ENCODE measurements at places on chromosomes 4 and X. TPM values are rescaled to one million over a fixed set of nuclear protein-coding genes. Genes with fewer than 3 reads are reported as not detected.

Gene CENPVL2
- total RNA-seq = not detected

Gene LRP2BP
- total RNA-seq = 2.0 TPM

Gene SRPX2
- total RNA-seq = 14.8 TPM

Gene IL21
- total RNA-seq = not detected

Gene SSX2B
- not detected for total RNA-seq

Gene EGF
- 22.5 TPM for total RNA-seq

Gene RNF128
- total RNA-seq = 12.2 TPM

Gene TMEM35A
- total RNA-seq = not detected

Gene LIMCH1
- total RNA-seq = 55.8 TPM

Gene MAGEA10
- total RNA-seq = not detected

Gene TBX22
- total RNA-seq = not detected

DNA sequence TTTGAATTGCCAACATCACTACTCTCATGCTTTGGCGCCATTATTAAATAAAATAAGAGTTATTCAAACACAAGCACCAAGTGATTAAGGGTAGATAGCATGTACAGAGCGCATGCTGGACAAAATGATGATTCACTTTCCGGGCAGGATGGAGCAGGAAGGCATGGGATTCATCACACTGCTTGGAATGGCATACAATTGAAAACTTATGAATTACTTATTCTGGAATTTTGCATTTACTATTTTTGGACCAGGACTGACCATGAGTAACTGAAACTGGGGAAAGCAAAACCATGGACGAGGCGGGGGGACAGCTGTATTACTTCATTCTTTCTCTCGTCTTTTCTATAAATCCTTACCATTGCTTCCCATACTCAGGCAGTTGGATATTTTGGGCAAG, 28.5 kb upstream of the FGF5 start:
- H3K4me3 ChIP-seq = no peak overlapping the region
- no peaks in the 10 kb centered on the region for H3K4me1 ChIP-seq

- no peak for DNase-seq
- H3K4me1 ChIP-seq = peaks cover under 1% of the 10 kb centered on the region
- H3K27ac ChIP-seq = no peak overlapping the region
- no peaks in the 10 kb centered on the region for H3K27me3 ChIP-seq
- H3K4me3 ChIP-seq = no peak overlapping the region
- H3K36me3 ChIP-seq = no peaks in the 10 kb centered on the region
These were observed 4.6 kb upstream of the AREG start for GRCh38 chr4:74440356-74440755.

GRCh38 chrX:140822184-140822583, 112.6 kb downstream of the LINC00632 start:
- no peaks in the 10 kb centered on the region for H3K27me3 ChIP-seq
- H3K4me1 ChIP-seq = no peaks in the 10 kb centered on the region
- no peaks in the 10 kb centered on the region for H3K36me3 ChIP-seq
- no peak overlapping the region for H3K4me3 ChIP-seq

GRCh38 chr4:121686255-121686654, 10.5 kb downstream of the ANXA5 start:
- H3K36me3 ChIP-seq = peaks cover 44% of the 10 kb centered on the region
- no peak overlapping the region for H3K27ac ChIP-seq
- H3K27me3 ChIP-seq = no peaks in the 10 kb centered on the region
- H3K4me3 ChIP-seq = no peak overlapping the region
- H3K4me1 ChIP-seq = peaks cover 25% of the 10 kb centered on the region

GRCh38 chrX:92232182-92232581, 453.0 kb downstream of the PCDH11X start:
- H3K4me1 ChIP-seq = no peaks in the 10 kb centered on the region
- DNase-seq = no peak
- H3K27ac ChIP-seq = no peak overlapping the region

- H3K27me3 ChIP-seq = no peaks in the 10 kb centered on the region
- H3K4me3 ChIP-seq = no peak overlapping the region
- H3K27ac ChIP-seq = no peak overlapping the region
- H3K4me1 ChIP-seq = no peaks in the 10 kb centered on the region
These were observed 16.1 kb upstream of the IQCM start for GRCh38 chr4:149831656-149832208.

DNA sequence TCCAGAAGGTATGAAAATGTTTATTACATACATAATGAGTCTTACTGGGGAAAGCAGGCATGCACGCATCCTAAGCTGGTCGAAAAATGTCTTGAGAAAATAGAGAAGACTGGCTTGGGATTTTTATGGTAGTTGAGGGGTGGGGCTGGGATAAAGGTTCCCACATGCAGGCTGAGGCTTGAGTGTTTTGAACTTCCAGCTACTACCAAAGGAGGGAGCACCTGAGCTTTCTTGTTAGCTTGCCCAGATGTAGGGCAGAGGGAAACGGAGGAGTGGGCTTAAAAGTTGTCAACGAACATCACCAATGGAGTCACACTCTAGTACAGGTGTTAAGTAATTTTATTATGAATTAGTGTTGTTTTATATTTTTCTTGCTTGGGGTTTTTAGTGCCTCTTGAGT, 39.6 kb upstream of the SRPX start:
- no peak for DNase-seq
- H3K27ac ChIP-seq = no peak overlapping the region
- H3K36me3 ChIP-seq = no peaks in the 10 kb centered on the region
- no peaks in the 10 kb centered on the region for H3K27me3 ChIP-seq
- H3K4me1 ChIP-seq = no peaks in the 10 kb centered on the region

GRCh38 chr4:14315129-14315528, 687.2 kb upstream of the CPEB2 start:
- H3K4me1 ChIP-seq = no peaks in the 10 kb centered on the region
- H3K4me3 ChIP-seq = no peak overlapping the region
- no peaks in the 10 kb centered on the region for H3K36me3 ChIP-seq
- H3K27ac ChIP-seq = no peak overlapping the region
- no peak for DNase-seq
- H3K27me3 ChIP-seq = no peaks in the 10 kb centered on the region

DNA sequence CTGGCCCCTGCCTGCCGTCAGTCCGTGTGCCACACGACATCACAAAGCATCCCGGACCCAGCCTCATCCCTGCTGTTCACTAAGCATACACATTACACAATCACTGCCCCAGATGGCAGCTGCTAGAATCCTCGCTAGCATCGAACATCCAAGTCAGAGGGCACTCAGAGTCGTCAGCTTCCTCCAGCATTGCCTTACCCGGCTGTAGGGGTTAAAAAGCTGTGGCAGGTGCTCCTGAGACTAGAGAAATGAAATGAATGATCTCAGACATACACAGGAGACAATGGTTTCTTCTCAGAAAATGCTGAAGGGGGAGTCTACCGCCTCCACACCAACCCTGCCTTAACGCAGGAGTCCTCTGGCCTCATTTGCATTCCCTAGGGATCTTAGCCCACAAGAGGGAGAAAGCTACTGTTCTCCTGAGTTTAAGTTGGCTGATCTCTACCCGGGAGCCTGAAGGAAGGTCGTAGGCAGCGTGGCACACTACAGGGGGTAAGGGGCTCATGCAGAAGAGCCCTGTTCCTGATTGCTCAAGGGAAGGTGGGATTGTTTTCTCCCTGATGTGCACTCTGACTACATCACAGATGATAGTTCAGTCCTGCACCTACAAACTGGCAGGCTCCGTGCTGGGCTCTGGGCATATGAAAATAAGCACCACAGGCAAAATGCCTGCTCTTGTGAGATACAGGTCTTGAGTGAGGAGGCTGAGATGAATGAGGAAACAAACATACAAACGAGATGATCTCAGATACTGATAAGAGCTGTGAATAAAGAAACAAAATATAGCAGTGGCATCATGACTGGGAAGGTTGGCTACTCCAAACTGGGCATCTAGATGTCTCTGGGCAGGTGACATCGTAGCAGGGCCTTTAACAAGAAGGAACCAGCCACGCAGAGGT, 2.6 kb upstream of the KIAA0232 start:
- peak; percentile 58 for DNase-seq
- peak overlapping the region; percentile 93 for H3K27ac ChIP-seq
- no peak overlapping the region for H3K4me3 ChIP-seq
- no peaks in the 10 kb centered on the region for H3K36me3 ChIP-seq

GRCh38 chr4:75698963-75699228, 25.5 kb upstream of the USO1 start:
- peaks cover 12% of the 10 kb centered on the region for H3K4me1 ChIP-seq
- no peaks in the 10 kb centered on the region for H3K27me3 ChIP-seq
- peak overlapping the region; percentile 91 for H3K27ac ChIP-seq
- no peak for DNase-seq

- DNase-seq = no peak
- H3K27me3 ChIP-seq = no peaks in the 10 kb centered on the region
- H3K36me3 ChIP-seq = no peaks in the 10 kb centered on the region
- H3K4me1 ChIP-seq = peaks cover 17% of the 10 kb centered on the region
These were observed 101.7 kb downstream of the DCK start for GRCh38 chr4:71095141-71095540.

GRCh38 chrX:68732906-68733493, 85.5 kb downstream of the STARD8 start:
- H3K4me1 ChIP-seq = no peaks in the 10 kb centered on the region
- H3K27ac ChIP-seq = no peak overlapping the region
- H3K36me3 ChIP-seq = no peaks in the 10 kb centered on the region
- no peaks in the 10 kb centered on the region for H3K27me3 ChIP-seq

DNA sequence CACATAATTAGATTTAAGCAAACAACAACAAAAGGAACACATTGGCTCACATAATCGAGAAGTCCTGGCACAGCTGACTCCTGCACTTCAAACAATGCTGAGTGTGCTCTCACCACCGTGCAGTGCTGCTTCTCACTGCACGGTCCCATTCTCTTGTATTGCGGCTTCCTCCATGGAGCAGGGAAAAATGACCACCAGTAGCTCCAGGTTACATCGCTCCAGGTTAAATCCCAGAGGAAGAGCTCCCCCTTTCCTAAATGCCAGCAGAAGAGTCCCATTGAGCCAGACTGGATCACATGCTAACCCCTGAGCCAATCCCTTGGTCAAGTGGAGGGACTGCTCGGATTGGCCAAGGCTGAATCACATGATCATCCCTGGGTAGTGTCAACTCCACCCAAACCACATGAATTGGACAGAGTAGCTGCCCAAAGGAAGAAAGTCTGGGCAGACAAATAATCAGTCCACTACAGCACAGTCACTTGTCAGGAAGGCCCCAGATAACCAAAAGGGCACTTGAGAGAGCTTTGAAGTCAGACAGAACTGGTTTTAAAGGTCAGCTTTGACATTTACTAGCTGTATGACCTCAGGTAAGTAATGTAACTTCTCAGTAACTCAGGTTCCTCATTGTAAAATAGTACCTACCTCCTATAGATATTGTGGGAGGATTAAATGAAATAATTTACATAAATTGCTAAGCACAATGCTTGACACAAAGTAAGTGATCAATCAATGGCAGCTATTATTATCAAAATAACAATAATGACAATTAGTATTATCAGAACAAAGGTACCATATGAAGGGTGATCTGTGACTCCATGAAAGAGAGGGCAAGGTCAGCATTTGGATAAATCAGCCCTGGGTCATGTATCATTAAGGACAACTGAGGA, 14.3 kb downstream of the TEC start:
- no peaks in the 10 kb centered on the region for H3K4me1 ChIP-seq
- H3K27ac ChIP-seq = no peak overlapping the region
- no peaks in the 10 kb centered on the region for H3K27me3 ChIP-seq
- H3K4me3 ChIP-seq = no peak overlapping the region
- no peaks in the 10 kb centered on the region for H3K36me3 ChIP-seq

DNA sequence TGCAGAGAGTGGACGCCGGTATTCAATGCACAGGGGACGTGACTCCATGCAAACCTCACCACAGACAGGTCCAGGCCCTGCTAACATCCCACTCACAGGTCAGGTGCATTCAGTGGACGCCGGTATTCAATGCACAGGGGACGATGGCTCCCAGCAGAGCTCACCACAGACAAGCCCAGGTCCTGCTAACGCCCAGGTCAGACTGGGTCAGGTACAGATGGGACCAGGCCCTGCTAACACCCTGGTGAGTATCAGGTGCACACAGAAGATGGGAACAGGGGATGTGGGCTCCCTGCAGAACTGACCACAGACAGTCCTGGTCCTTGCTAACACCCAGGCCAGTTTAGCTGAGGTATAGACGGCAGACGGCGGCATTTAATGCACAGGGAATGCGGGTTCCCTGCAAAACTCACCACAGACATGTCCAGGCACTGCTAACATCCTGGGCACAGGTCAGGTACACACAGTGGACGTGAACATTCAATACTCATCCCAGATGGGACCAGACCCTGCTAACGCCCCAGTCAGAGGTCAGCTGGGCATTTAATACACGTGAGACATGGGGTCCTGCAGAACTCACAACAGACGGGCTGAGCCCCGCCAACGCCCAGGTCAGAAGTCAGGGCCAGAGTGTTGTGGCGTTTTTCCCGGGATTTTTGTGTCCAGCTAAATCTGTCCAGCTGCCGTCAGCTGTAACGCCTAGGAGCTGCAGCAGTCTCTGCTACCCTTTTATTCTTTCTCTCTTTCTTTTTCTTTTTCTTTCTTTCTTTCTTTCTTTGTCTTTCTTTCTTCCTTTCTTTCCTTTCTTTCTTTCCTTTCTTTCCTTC, 99.2 kb downstream of the SHOX start:
- no peak overlapping the region for H3K4me3 ChIP-seq
- H3K27me3 ChIP-seq = no peaks in the 10 kb centered on the region
- DNase-seq = no peak
- no peaks in the 10 kb centered on the region for H3K36me3 ChIP-seq

GRCh38 chr4:4311193-4311592, 21.1 kb downstream of the ZBTB49 start:
- H3K36me3 ChIP-seq = no peaks in the 10 kb centered on the region
- H3K27me3 ChIP-seq = no peaks in the 10 kb centered on the region
- no peak overlapping the region for H3K4me3 ChIP-seq
- H3K4me1 ChIP-seq = peaks cover 8% of the 10 kb centered on the region
- no peak overlapping the region for H3K27ac ChIP-seq
- no peak for DNase-seq

GRCh38 chrX:53374923-53375322, 47.5 kb downstream of the SMC1A start:
- no peak overlapping the region for H3K27ac ChIP-seq
- no peak for DNase-seq
- H3K36me3 ChIP-seq = peaks cover 28% of the 10 kb centered on the region
- no peak overlapping the region for H3K4me3 ChIP-seq

GRCh38 chr4:5448221-5448620, 260.1 kb downstream of the EVC2 start:
- no peak for DNase-seq
- H3K4me3 ChIP-seq = no peak overlapping the region
- no peaks in the 10 kb centered on the region for H3K27me3 ChIP-seq
- H3K4me1 ChIP-seq = no peaks in the 10 kb centered on the region
- no peaks in the 10 kb centered on the region for H3K36me3 ChIP-seq
- no peak overlapping the region for H3K27ac ChIP-seq

GRCh38 chr4:158850800-158851644, 82.2 kb downstream of the FNIP2 start:
- H3K4me3 ChIP-seq = no peak overlapping the region
- H3K36me3 ChIP-seq = peaks cover 29% of the 10 kb centered on the region
- no peaks in the 10 kb centered on the region for H3K4me1 ChIP-seq
- DNase-seq = no peak
- no peak overlapping the region for H3K27ac ChIP-seq

DNA sequence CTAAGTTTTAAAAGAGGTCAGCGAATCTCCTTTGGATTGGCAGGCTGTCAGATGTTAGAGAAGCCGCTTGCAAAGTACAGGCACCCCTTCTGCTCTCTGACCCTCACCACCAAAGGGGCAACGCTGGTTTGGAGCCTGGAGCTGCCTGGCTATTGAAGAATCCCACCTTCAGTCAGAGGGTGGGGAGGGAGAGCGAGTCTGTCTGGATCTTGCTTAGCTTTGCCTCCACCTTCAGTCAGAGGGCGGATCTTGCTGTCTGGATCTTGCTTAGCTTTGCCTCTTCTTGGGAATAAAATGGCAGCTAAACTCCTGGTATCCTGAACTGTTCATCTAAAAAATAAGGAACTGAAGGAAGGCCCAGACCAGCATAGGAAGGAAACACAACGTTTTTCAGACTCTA, 7.3 kb downstream of the CCDC110 start:
- H3K27ac ChIP-seq = no peak overlapping the region

Measured in gastrocnemius medialis (tissue), 4 donors.